ENCODE measurements at places on chromosomes 5 and 9. TPM values are rescaled to one million over a fixed set of nuclear protein-coding genes. Genes with fewer than 3 reads are reported as not detected.

Gene FOXD4L4
- 0.34 TPM for total RNA-seq

Gene PDLIM4
- 94.7 TPM for total RNA-seq

Gene TUSC1
- not detected for total RNA-seq

Gene SLC36A2
- not detected for total RNA-seq

Gene GABRA6
- not detected for total RNA-seq

Data from Daoy (cell line).